ENCODE measurements at places on chromosomes 16 and 17. TPM values are rescaled to one million over a fixed set of nuclear protein-coding genes. Genes with fewer than 3 reads are reported as not detected.

GRCh38 chr17:6355196-6355595, 79.7 kb downstream of the AIPL1 start:
- DNase-seq = no peak

- DNase-seq = no peak
These were observed 79.4 kb downstream of the ABCC6 start for GRCh38 chr16:16143931-16144330.

The ETV4 gene
- 0.89 TPM for total RNA-seq

GRCh38 chr16:89843409-89844350, 15.4 kb downstream of the SPIRE2 start:
- no peak for DNase-seq

- peak; percentile 78 for DNase-seq
These were observed 1.1 kb upstream of the SLC43A2 start for GRCh38 chr17:1629504-1630310.

The E4F1 gene
- total RNA-seq = 23.6 TPM

The ATP1B2 gene
- 0.55 TPM for total RNA-seq

DNA sequence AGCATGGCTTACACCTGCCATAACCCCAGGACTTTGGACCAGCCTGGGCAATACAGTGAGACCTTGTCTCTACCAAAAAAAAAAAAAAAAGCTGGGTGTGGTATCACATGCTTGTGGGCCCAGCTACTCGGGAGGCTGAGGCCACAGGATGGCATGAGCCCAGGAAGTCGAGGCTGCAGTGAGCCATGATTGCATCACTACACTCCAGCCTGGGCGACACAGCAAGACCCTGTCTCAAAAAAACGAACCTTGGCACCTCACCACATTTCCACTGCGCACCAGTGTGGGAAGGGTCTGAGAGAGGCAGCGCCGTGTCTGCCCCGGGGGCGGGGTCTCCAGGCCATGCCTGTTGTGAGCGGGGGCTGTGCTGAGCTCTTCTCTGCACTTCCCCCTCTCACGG, 6.3 kb downstream of the ACSF3 start:
- peak; percentile 81 for DNase-seq

- no peak for DNase-seq
These were observed 191.3 kb upstream of the ELAC2 start for GRCh38 chr17:13209081-13209480.

DNA sequence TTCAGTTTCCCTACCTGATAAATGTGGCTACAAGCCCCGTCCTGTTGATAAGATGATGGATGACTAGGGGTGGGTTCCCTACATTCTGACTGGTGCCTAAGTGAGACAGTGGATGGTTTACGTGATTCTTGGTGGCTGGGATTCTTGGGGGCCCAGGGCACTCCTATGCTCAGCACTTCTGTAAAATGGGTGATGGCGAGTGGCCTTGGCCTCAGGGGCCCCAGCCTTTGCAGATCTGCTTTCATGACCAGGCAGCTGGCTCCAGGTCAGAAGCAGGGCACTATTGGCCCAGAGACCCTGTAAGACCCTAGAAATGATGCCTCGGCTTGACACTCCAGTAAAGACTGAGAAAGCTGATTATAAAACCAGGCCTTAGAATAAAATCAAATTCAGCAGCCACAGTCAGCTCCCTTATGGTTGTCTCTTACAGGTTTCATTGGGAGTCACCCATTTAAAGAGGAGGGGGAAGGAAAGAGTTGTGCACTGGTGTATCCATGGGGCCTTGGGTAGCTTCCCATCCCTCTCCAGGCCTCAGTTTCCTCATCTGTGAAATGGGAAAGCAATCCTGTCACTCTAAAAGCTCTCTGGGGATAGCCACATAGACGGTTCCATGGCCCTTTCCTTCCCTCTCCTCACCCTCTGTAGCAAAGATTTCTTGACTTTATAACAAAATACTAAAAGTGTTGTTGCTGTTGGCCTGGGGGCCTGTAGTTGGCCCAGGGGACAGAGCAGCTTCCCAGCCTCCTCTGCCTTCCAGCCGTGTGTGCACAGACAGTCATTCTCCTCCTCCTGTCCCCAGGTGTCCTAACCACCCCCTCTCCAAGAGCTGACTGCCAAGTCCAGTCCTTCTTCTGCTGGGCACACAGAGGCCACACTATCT, 1.2 kb downstream of the SNX20 start:
- DNase-seq = no peak

DNA sequence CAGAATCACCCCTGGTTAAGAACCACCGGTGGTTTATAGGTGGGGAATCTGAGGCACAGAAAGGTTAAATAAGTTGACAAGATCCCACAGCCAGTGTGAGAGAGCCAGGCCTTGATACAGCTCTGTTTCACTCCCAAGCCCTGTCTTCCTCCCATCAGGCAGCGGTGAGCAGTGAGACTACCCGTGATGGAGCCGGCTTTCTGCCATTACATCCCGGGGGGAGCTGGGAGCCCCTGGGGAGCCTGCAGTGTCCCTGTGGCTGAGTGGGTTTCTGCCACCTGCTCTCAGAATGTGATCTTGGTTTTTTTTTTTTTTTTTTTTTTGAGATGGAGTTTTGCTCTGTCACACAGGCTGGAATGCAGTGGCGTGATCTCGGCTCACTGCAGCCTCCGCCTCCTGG, 66.4 kb downstream of the ABCC1 start:
- no peak for DNase-seq

DNA sequence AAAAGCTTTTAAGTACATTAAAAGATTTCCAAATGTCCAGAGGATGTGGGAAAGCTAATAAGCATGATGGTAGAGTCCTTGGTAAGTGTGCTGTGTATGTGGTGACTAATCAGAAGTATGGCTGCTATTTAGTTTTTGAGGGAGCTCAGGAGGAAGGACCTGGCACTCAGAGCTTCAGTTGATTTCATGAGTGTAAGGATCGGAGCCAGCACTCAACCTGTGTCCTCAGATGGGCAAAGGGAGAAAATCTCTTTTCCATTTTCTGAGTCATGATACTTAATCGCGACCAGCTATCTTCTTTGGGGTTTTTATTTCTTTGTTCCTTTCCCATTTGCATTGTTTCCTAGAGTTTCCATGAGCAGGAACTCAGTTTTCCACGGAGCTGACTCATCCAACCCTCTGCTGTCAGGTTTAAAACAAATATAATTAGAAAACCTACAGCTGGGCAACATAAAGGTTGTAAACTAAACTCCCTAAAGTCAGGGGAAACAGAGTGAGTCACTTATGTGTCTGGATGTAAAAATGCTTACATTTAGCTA, 125.4 kb downstream of the MAP2K6 start:
- DNase-seq = no peak

The BAHCC1 gene
- total RNA-seq = 12.2 TPM

The ENPP7 gene
- total RNA-seq = 0.17 TPM

The NPIPA3 gene
- total RNA-seq = 2.5 TPM

The DBNDD1 gene
- total RNA-seq = 3.8 TPM
